ENCODE measurements at places on chromosomes 6 and 20.

DNA sequence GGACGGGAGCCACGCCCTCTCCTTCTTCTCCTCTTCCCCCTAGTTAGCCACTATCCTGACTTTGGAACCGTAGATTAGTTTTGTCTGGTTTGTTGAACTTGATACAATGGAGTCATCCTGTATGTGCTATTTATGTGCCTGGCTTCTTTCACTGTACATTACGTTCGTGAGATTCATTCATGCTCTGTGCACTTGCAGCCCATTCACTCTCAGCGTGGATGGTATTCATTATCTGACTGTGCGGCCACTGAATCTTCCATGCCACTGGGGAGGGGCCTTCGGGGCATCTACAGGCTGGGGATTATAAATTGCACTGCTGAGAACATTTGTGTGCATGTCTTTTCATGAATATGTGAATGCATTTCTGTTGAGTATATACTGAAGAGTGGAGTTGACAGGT is 262.5 kb downstream of the CDH26 start:
- no peak for DNase-seq

GRCh38 chr6:149935668-149936067 is 6.1 kb upstream of the ULBP2 start:
- DNase-seq: no peak

DNA sequence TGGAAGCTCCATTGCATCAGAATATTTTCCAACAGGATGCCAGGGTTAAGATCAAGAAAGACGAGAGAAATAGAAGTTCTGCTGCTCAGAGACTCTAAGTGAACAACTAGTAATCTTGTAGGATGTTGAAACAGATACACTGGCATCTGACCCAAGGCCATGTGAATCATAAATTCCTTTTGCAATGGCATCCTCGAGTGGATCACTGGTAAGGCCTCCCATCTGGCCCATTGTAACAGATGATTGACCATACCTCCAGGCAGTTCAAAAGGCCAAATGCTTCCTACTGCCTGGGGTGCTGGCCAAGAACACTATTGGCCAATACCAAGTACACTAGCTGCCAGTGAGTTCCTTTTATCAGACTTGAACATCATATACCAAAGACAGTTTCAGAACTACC is 9.9 kb upstream of the SLC17A3 start:
- DNase-seq: no peak

- DNase-seq: no peak
Observed at GRCh38 chr6:16514249-16514648, 247.0 kb downstream of the ATXN1 start.

- no peak for DNase-seq
Observed at GRCh38 chr6:46525583-46525982, 34.3 kb upstream of the RCAN2 start.

DNA sequence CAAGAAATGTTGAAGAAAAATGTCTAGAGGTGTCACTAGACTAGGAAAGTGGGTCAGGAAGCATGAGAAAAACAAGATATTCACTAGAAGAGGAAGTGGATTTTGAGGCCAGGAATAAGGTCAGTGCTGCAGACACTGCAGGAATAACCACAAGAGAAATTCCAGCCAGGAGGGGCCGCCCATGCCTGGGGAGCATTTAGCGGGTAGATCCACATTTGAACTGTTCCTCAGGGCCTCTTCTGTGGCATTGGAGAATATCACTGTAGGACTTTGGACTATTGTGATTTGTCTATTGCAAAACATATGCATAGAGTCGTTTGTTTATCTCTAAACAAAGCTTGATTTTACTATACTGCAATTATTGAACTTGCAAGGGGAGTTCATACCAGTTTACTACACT is 49.6 kb upstream of the CCDC28A start:
- DNase-seq: no peak

DNA sequence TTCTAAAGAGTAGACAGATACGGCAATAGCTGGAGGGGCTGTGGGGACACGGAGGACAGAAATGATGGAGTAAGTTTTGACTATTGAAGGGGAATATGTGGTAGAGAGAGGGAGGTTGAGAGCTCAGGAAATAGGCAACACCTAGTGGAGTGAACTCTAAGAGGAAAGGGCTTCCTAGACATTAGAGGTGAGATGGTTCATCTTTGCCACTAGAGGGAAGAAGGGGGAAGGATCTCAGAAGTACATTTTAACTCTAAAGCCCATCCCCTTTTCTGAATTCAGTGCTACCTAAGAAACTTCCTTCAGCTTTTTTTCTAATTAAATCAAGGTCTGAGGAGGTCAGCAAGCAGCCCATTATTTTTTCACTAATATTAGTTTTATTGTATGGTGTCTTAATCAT is 689.4 kb upstream of the MAP3K7 start:
- no peak for DNase-seq

- DNase-seq: no peak
Observed at GRCh38 chr20:22223236-22223635, 361.1 kb downstream of the FOXA2 start.

- DNase-seq: no peak
Observed at GRCh38 chr6:130161683-130162404, 60.9 kb downstream of the SAMD3 start.

GRCh38 chr6:131084982-131085381 is 21.9 kb upstream of the EPB41L2 start:
- no peak for DNase-seq

- no peak for DNase-seq
Observed at GRCh38 chr6:136987526-136987925, 57.2 kb downstream of the IL20RA start.

DNA sequence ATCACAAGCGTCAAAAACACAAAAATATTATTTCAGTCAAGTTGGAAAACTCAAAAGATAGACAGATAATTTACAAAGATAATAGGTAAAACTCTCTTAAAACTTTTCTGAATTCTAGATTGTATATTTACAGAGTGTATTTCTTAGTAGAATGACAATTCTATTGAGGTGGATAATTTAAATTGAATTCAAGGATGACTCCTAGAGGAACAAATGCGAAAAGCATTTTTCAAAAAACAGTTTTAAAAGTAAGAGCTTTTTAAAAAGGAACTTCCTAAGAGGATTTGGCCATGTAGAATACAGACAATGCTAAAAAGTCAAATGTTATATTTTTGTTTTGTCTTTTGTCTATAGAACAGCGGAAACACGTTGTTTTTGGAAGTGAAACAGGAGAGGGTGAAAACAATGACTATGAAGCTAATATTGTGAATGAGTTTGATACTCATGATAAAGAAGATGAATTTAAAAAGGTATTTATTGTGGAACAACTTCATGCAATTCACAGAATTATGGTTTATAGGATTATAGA is 90.1 kb downstream of the DNAH8 start:
- no peak for DNase-seq

DNA sequence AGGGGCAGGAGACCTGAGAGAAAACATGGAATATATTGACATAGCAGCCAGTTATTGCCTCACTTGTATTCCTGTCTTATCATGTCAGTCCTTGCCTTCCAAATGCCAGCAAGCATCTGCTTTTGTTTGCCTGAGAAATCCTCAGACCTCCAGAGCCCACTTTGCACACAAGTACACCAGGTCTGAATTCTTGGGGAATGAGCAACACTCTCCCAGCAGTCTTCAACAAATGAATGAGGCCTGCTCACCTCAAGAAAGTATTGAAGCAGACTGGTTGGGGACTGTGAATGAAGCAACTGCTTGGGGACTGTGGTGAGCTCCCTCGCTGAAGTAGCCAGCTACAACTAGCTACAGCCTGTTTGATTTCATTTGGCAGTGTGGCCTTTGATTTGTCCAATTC is 172.8 kb upstream of the SPTLC3 start:
- DNase-seq: no peak

GRCh38 chr20:54914995-54915394 is 439.6 kb downstream of the DOK5 start:
- DNase-seq: no peak

DNA sequence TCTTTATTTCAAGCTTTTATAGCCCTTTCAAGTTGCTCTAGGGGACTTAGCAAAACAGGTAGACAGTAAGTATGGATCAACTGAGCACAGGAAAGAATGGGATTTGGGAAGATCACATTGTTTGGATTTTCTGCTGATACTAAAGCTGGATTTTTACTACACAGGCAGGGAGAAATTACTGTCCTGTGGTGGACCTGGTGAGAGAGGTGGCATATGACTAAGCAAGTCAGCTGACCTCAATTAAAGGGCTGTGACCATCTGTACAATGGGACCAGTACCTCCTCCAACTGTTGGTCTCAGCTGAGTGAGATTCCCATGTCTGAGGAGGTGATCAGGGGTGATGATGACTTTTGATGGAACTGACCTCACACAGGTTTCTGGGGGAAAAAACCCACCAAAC is 28.0 kb downstream of the RREB1 start:
- no peak for DNase-seq

- no peak for DNase-seq
Observed at GRCh38 chr20:60030471-60030870, 72.2 kb downstream of the CDH26 start.

Data from activated CD4-positive, alpha-beta T cell treated with anti-CD3 and anti-CD28 coated beads, Interleukin-2, amount 50 U/mL, for 48 hours (primary cell).